ENCODE measurements at places on chromosomes 1 and 21.
A peak's percentile ranks its signal among the peaks of the same experiment; 100 is the strongest.

DNA sequence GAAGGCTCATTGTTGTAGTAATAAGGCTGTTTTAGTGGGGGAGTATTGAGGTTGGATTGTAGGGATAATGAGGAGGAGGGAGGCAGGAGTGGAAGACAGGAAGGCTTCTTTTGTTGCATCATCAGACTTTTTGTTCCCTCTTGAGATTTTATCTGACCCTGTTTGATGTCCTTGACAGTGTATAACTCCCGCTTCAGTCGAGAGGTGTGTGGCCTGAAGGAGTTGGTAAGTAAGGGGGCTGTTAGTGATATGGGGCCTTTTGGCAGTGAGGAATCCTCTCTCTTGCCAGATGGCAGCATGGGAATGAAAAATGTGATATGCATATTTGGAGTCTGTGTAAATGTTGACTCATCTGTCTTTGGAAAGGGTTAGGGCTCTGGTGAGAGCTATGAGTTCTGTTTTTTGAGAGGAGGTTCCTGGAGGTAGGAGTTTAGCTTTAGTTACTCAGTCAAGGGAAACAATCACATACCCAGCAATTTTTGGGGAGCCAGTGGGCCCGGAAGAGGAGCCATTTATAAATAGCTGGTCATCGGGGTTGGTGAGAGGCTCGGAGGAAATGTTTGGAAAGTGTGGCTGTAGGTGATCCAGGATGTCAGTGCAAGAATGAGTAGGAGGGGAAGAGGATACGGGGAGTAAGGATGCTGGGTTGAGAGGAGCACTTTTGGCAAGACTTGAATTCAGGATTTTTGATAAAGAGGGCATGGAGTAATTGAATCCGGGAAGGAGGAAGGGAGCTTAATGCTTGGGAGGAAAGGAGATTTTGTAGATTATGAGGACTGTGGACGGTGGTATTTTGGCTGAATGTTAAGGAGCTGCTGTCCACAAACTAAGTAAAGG, 136.7 kb upstream of the ETV3 start:
- DNase-seq: peak; percentile 77

GRCh38 chr1:205994346-205994745, 8.8 kb downstream of the RAB7B start:
- no peak for DNase-seq

GRCh38 chr1:243421784-243422183, 165.9 kb downstream of the SDCCAG8 start:
- DNase-seq: peak; percentile 50

GRCh38 chr1:24283326-24284155, 35.6 kb upstream of the GRHL3 start:
- DNase-seq: peak; percentile 91

DNA sequence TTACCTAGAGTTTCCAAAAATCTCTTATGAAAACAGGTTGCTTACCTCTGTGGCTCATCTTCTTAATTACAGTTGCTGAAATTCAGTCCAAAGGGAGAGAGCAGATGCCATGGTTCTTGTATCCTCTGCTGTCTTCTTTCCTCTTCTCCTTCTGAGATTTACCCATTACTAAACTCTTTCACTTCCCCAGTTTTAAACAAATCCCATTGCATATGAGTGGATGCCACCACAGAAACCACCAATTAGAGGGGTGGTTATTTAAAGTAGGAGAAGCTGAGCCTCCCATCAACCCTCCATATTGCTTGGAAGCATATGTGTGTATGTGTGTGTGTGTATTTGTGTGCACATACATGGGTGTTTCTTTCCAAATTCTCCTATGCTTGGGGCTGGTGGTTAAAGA, 128.5 kb upstream of the KCNK1 start:
- DNase-seq: no peak

DNA sequence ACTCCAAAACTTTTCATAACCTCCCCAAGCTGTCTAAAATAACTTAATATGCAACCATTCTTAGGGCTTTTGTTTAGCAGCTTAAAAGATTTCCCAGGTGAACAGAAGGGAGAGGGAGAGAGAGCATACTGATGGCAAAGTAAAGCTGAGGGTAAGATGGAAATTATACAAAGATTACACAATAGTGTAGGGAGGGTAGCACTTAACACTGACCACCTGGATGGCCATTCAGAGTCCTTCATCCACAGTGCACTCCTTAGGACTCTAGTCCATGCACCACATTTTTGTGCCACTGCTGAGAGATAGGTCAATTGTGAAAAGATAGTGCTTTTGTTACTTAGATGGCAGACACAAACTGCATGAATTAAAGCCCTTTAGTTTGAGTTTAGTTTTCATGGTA, 574.6 kb downstream of the LMO4 start:
- no peak for DNase-seq

DNA sequence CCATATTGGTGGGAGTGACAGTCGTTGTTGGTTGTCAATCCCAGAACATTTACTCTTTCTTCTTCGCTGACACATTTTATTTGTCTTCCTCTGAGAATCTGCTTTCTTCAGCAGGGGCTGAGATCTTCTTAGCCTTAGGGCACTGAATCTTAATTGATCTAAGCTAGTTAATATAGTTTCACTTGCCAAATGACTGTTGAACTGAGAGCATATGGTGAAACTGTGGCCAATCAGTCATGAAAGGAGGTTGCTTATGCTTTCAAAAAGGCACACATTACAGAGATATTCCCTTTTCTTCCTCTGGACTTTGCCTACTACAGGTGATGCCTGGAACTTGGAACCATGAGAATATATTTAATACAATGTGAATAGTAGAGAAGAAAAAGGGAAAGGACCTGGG, 60.0 kb upstream of the KIAA0040 start:
- no peak for DNase-seq

GRCh38 chr1:153231785-153232184, 14.4 kb downstream of the PRR9 start:
- DNase-seq: no peak

Data from fibroblast of the aortic adventitia (primary cell).